Stimulated activated CD8-positive, alpha-beta memory T cell treated with anti-CD3 and anti-CD28 coated beads, Interleukin-2, amount 100 ng/mL, for 48 hours (primary cell): ENCODE measurements at places on chromosomes 5 and 9.

GRCh38 chr5:67855523-67855922 lies 360.0 kb upstream of the PIK3R1 start:
- no peak for DNase-seq

GRCh38 chr5:27266184-27266583 lies 227.8 kb upstream of the CDH9 start:
- DNase-seq = no peak

DNA sequence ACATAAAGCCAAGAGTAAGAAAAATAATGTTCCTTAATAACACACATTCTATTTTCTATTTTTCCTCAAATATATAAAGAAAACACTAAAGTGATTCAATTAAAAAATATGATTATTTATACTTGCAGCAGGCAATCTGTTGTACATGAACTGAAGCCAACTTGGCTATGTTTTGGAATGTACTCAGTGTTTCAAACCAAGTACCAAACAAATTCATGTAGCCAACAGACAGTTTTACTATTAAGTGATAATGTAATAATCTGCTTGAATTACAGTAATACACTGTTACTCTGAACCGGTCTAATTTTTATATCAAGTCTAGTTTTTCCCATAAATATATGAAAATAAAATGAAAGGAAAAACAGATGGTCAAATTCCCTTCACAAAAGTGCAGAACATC lies 58.0 kb downstream of the CEP120 start:
- DNase-seq = no peak

GRCh38 chr9:137276473-137277328 lies 825 bp upstream of the TOR4A start:
- no peak for DNase-seq

DNA sequence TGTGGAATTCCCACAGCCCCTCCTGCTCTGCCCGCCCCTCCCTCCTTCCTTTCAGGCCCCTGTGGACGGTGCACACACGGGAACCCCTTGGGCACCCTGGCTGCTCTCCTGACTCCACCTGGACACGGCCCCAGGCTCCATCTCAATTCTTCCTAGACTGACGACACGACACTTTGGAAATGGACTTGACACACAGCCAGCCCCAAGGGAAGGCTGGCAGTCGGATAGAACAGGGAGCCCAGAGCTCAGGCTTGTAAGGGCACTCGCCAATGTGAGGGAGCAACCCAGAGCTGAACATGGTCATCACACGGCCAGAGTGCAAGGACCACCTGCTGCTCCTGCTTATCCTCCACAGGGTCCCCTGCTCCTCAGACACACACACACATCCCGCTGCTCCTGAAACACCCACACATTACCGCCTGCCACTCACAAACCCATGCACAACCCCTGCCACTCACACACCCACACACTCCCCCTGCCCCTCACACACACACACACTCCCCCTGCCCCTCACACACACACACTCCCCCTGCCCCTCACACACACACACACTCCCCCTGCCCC lies 8.9 kb downstream of the SLC9A3 start:
- no peak for DNase-seq

GRCh38 chr9:75990576-75991304 lies 100.3 kb downstream of the PCSK5 start:
- no peak for DNase-seq

- DNase-seq = no peak
These were observed 2.4 kb upstream of the PAPPA start for GRCh38 chr9:116151199-116151598.
